Caco-2 (cell line): ENCODE measurements at places on chromosomes 6 and 20. TPM values are rescaled to one million over a fixed set of nuclear protein-coding genes. Genes with fewer than 3 reads are reported as not detected.
A peak's percentile ranks its signal among the peaks of the same experiment; 100 is the strongest.

DEFB110 gene
- total RNA-seq, result not detected in 2 replicates

- no peak for DNase-seq
- H3K4me1 ChIP-seq, result peaks cover 77% of the 10 kb centered on the region
- no peak overlapping the region for H3K4me3 ChIP-seq
- no peaks in the 10 kb centered on the region for H3K36me3 ChIP-seq
Observed at GRCh38 chr20:50672400-50673145, 18.8 kb downstream of the RIPOR3 start.

GRCh38 chr20:32321390-32321789 lies 36.7 kb upstream of the ASXL1 start:
- H3K4me3 ChIP-seq, result no peak overlapping the region
- DNase-seq, result no peak
- no peak overlapping the region for H3K27ac ChIP-seq
- peaks cover 3% of the 10 kb centered on the region for H3K36me3 ChIP-seq
- H3K27me3 ChIP-seq, result no peaks in the 10 kb centered on the region

GRCh38 chr20:62061851-62062423 lies 3.7 kb downstream of the TAF4 start:
- peak overlapping the region; percentile 68 for H3K27ac ChIP-seq
- H3K27me3 ChIP-seq, result no peaks in the 10 kb centered on the region
- peaks cover 12% of the 10 kb centered on the region for H3K4me1 ChIP-seq
- H3K36me3 ChIP-seq, result peaks cover 10% of the 10 kb centered on the region; the same call in 1 of the 2 replicates
- DNase-seq, result no peak

GRCh38 chr6:42407379-42407778 lies 44.3 kb downstream of the TRERF1 start:
- DNase-seq, result no peak
- H3K27me3 ChIP-seq, result no peaks in the 10 kb centered on the region

ABHD16B gene
- 0.27 TPM in 1 of 2 replicates, not detected in the other for total RNA-seq

GRCh38 chr6:72916906-72917305 lies 295.0 kb downstream of the KCNQ5 start:
- no peak overlapping the region for H3K27ac ChIP-seq
- H3K36me3 ChIP-seq, result no peaks in the 10 kb centered on the region
- no peaks in the 10 kb centered on the region for H3K27me3 ChIP-seq
- H3K4me3 ChIP-seq, result no peak overlapping the region
- H3K4me1 ChIP-seq, result peaks cover 8% of the 10 kb centered on the region

DNA sequence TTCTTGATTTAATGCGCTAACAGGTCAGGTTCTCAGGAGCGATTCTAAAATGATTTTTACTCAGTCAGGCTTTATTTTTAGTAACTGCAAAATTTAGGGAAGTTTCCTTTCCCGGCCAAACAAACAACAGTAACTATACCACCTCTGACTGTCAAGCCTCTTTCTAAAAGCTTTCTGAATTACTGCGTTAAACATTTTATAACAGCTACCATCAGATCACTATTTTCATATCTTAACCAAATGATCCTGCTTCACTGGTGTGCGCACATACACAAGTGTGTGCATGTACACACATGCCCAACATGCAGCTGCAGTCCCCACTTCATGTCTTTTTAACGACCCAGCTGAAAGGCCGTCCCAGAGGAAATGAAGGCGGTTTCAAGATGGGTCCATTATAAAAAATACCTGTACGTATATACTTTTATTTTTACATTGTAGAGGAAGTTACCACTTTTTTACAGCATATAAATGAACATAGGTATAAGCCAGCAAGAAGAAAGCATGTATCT lies 25.0 kb downstream of the TMEM242 start:
- H3K4me1 ChIP-seq, result 0 out of 2 replicates have a peak, but pooled peaks cover 4% of the 10 kb centered on the region
- H3K4me3 ChIP-seq, result no peak overlapping the region
- no peaks in the 10 kb centered on the region for H3K36me3 ChIP-seq

- no peak overlapping the region for H3K4me3 ChIP-seq
- no peak overlapping the region for H3K27ac ChIP-seq
- H3K27me3 ChIP-seq, result no peaks in the 10 kb centered on the region
- H3K36me3 ChIP-seq, result no peaks in the 10 kb centered on the region
- no peak for DNase-seq
Observed at GRCh38 chr6:85360794-85361642, 88.9 kb upstream of the NT5E start.

DNA sequence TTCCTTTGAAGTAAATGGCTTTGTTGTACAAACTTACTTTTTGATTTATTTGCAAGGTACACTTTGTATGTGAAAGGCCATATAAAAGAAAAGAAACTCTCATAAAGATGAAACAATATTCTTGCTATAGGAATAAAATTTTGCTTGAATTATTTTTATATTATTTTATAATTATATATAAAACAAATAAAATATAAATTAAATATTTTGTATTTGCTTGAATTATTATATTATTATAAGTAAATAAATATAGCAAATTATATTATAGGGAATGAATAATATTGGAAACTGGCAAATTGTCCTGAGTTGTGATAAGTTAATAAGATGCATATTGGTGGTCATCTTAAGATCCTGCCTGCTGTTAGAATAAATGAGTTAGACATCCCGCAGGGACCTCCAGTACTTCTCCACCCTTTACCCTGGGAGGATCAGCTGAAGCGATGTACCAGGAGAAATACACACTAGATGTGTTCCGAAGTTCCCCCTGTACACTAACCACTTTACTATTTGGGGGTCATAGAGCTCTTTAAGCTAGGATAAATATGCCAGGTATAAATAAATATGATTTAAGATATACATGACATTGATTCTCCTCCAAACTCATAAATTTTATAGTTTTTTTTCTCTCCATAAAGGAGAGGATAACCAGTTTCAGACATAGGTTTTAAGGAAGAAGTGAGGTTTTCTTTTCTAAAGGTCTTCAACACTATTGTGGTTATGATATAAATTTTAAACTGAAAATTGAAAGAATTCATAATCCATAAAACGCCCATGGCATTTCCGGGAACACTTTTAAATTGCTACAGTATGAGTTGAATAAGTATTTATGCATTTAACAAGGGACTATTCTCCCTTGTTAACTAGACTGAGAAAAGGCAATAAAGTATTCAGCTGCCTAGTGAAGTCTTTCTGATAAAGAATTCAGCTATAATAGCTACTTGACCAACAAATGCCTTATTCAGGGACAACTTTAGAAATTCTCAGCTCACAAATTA lies 486.3 kb upstream of the MARCKS start:
- H3K36me3 ChIP-seq, result no peaks in the 10 kb centered on the region
- no peak overlapping the region for H3K27ac ChIP-seq
- no peaks in the 10 kb centered on the region for H3K27me3 ChIP-seq
- no peak for DNase-seq

DNA sequence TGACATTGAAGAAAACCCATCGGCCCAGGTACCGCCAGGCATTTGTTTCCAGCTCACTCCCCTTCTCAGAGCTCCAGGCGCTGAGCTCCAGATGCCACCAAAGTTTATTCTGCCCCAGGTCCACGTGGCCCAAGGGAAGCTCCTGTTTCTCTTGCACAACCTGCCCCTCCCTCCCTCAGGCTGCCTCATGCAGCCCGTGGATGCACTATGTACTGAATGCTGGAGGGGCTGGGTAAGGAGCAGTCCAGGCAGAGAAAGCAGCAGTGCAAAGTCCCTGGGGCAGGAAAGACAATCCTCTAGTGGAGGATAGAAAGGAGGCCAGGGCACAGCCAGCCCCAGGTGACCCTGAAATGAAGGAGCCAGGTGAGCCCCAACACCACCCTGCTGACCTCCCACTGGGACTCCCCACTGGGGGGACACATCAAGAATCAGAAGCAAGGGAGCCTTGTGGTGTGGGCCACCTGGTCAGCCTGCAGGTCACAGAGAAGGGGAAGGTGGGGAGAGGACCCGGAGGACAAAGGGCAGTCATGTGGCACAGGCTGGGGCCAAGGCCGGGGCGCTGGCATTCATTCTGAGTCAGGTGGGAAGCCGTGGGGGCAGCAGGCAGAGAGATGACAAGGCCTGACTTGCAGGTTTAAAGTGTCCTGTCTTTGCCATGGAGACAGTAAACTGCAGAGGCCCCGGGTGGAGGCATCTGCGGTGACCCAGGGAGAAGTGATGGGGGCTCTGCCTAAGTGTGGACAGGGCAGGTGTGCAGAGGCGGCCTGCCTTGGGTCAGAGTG lies 230.1 kb downstream of the PREX1 start:
- H3K27ac ChIP-seq, result no peak overlapping the region
- H3K27me3 ChIP-seq, result no peaks in the 10 kb centered on the region
- no peak overlapping the region for H3K4me3 ChIP-seq
- 0 out of 2 replicates have a peak, but pooled peaks cover 1% of the 10 kb centered on the region for H3K36me3 ChIP-seq
- no peak for DNase-seq

GRCh38 chr6:24936641-24937317 lies 1.0 kb upstream of the RIPOR2 start:
- no peak for DNase-seq
- no peak overlapping the region for H3K27ac ChIP-seq
- H3K4me1 ChIP-seq, result peaks cover 14% of the 10 kb centered on the region
- no peaks in the 10 kb centered on the region for H3K36me3 ChIP-seq

- no peak overlapping the region for H3K4me3 ChIP-seq
- DNase-seq, result no peak
- H3K4me1 ChIP-seq, result no peaks in the 10 kb centered on the region
- no peaks in the 10 kb centered on the region for H3K36me3 ChIP-seq
- H3K27ac ChIP-seq, result no peak overlapping the region
- H3K27me3 ChIP-seq, result no peaks in the 10 kb centered on the region
Observed at GRCh38 chr6:89999945-90000825, 105.9 kb downstream of the GJA10 start.

- H3K4me3 ChIP-seq, result no peak overlapping the region
- no peaks in the 10 kb centered on the region for H3K27me3 ChIP-seq
- no peaks in the 10 kb centered on the region for H3K36me3 ChIP-seq
- peaks cover 20% of the 10 kb centered on the region for H3K4me1 ChIP-seq
- H3K27ac ChIP-seq, result peak overlapping the region; percentile 63
Observed at GRCh38 chr6:87799651-87800050, 97.6 kb upstream of the AKIRIN2 start.

DNA sequence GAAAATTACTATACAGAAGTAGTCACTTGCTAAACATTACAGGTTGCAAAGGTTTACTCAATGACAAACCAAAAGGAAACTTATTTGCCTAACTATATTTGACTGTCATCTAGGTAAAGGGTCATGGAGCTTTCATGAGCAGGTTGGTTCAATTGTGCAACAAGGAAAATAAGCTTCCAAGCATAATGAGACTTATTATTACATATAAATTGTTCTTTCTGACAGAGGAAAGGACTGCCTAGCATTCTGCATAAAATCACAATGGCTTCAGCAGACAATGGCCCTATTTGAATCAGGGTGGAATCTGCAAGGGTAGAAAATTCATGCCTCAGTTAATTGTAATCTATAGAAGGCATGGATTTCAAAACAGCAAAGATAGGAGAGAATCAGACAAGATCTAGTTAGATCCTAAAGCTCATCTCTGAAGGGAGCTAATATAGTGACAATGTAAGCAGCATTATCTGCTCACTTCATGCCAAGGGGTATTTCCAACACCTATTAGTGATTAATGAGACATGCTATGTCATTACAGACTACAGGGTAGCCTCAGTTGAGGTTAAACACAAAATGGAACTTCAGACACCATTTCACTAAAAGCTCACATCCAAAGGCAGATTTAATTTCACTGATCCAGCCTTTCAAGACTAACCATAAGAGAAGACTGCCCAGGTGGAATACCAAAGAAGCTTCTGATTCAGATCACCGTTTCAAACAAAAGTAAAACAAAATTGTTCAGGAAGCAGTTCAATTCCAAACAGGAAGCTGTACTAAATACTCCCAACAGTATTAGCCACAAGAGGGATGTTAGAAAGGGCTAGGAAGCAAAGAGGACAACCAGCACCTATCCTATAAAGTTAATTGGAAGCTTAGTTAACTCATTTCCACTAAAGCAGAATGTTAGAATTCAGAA lies 8.5 kb downstream of the STAU1 start:
- no peaks in the 10 kb centered on the region for H3K27me3 ChIP-seq
- H3K27ac ChIP-seq, result no peak overlapping the region
- DNase-seq, result no peak
- peaks cover 13% of the 10 kb centered on the region for H3K4me1 ChIP-seq

KCNK16 gene
- total RNA-seq, result not detected in 2 replicates

DNA sequence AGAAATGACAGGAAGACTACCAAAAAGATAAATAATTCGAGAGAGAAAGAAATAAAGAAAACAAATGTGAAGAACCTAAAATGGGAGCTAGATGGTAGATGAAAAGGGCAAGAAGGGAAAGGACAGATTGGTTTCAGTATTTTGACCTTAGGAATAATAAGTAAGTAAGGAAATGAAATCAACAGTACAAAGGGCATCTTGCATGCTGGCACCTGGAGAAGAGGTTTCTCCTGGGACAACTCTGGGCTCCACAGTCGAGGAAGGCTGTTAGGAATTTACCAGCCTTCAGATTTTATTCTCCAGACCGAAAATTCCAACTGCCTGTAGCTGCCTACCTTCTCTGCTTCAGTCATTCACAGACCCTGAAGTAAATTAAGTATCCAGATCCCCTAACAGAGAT lies 80.5 kb downstream of the SMLR1 start:
- H3K27ac ChIP-seq, result no peak overlapping the region
- no peak for DNase-seq
- 0 out of 2 replicates have a peak, but pooled peaks cover 4% of the 10 kb centered on the region for H3K4me1 ChIP-seq
- no peaks in the 10 kb centered on the region for H3K27me3 ChIP-seq

- H3K36me3 ChIP-seq, result 0 out of 2 replicates have a peak, but pooled peaks cover 2% of the 10 kb centered on the region
- H3K27ac ChIP-seq, result no peak overlapping the region
- no peak for DNase-seq
- H3K4me1 ChIP-seq, result no peaks in the 10 kb centered on the region
Observed at GRCh38 chr6:110646951-110647910, 168.0 kb downstream of the CDK19 start.

- peak; percentile 43 for DNase-seq
- no peak overlapping the region for H3K4me3 ChIP-seq
- H3K36me3 ChIP-seq, result no peaks in the 10 kb centered on the region
- H3K27me3 ChIP-seq, result no peaks in the 10 kb centered on the region; the same call in 1 of the 2 replicates
- H3K4me1 ChIP-seq, result no peaks in the 10 kb centered on the region
- no peak overlapping the region for H3K27ac ChIP-seq
Observed at GRCh38 chr20:36274181-36274841, 31.8 kb upstream of the DLGAP4 start.

- H3K4me3 ChIP-seq, result no peak overlapping the region
- no peak for DNase-seq
- peaks cover 31% of the 10 kb centered on the region for H3K4me1 ChIP-seq
- H3K27ac ChIP-seq, result peak overlapping the region; percentile 2
Observed at GRCh38 chr20:49052334-49052733, 6.2 kb downstream of the CSE1L start.

TGIF2 gene
- total RNA-seq, result 58.4 and 60.6 TPM in 2 replicates

DNA sequence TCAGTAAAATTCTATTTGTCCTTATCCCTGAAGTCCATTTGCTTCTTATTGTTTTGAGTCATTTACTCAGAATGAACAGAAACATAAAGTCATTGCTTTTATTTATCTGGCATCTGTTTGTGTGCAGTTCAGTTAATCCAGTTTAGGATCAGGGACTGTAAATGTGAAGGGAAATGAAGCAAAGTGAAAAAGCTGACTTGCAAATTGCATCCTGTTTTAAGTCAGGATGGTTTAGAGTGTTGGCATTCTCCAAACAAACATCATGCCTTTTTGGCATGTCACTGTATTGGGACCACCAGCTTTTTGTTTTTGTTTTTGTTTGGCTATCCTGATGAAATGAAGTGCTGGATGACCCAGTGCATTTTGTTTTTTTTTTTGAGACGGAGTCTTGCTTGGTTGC lies 100.2 kb upstream of the CLDN20 start:
- H3K27ac ChIP-seq, result no peak overlapping the region
- H3K27me3 ChIP-seq, result no peaks in the 10 kb centered on the region
- no peak for DNase-seq
- H3K36me3 ChIP-seq, result no peaks in the 10 kb centered on the region
- H3K4me1 ChIP-seq, result 0 out of 2 replicates have a peak, but pooled peaks cover 4% of the 10 kb centered on the region
- H3K4me3 ChIP-seq, result no peak overlapping the region

PBOV1 gene
- not detected in 2 replicates for total RNA-seq

GRCh38 chr6:5672581-5673011 lies 334.1 kb downstream of the NRN1 start:
- H3K4me3 ChIP-seq, result no peak overlapping the region
- H3K27ac ChIP-seq, result no peak overlapping the region
- no peaks in the 10 kb centered on the region for H3K36me3 ChIP-seq
